Activated gamma-delta T cell (primary cell): ENCODE measurements at places on chromosomes 1 and 21.

GRCh38 chr21:40634141-40634540 lies 212.8 kb downstream of the DSCAM start:
- DNase-seq, result no peak

DNA sequence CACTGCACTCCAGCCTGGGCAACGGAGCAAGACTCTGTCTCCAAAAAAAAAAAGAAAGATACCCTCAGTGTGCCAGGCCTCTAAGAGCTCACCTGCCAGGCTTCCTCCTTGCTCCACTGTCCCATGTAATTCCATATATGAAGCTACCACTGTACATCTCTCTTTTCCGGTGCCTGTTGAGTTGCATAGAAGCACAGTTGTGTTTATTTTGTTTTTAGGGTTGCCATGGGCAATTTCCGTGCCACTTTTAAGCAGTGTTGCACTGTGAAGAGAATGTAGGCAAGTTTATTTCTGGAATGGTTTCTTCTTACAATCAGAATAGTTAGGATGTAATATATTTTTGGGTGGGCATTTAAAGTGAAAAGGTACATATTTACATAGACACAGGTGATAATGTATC lies 23.3 kb downstream of the MR1 start:
- no peak for DNase-seq

DNA sequence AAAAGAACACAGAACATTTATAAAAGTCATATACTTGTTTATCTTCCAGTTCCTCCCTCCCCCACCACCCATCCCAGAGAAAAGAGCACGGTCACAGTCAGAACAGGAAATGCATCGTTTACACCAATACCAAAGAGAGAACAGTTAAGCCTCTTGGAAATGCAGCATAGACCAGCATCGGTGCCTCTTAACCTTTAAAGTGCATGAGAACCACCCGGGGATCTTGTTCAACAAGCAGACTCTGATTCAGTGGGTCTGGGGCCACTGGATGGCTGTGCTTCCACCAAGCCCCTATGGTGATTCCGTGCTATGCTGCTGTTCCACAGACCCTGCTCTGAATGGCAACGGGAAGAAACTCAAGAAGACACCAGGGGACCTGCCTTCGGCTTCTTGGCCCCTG lies 19.2 kb downstream of the FAM89A start:
- DNase-seq, result no peak

GRCh38 chr1:90127288-90127953 lies 132.5 kb downstream of the ZNF326 start:
- no peak for DNase-seq

GRCh38 chr1:158323866-158324265 lies 7.5 kb downstream of the CD1B start:
- DNase-seq, result no peak

- DNase-seq, result no peak
Observed at GRCh38 chr1:116167625-116168276, 56.6 kb downstream of the MAB21L3 start.

GRCh38 chr21:33259428-33259827 lies 6.7 kb upstream of the IL10RB start:
- DNase-seq, result no peak

- DNase-seq, result no peak
Observed at GRCh38 chr1:183388735-183389134, 29.4 kb downstream of the NMNAT2 start.

GRCh38 chr1:87045761-87046304 lies 131.4 kb downstream of the HS2ST1 start:
- DNase-seq, result no peak

DNA sequence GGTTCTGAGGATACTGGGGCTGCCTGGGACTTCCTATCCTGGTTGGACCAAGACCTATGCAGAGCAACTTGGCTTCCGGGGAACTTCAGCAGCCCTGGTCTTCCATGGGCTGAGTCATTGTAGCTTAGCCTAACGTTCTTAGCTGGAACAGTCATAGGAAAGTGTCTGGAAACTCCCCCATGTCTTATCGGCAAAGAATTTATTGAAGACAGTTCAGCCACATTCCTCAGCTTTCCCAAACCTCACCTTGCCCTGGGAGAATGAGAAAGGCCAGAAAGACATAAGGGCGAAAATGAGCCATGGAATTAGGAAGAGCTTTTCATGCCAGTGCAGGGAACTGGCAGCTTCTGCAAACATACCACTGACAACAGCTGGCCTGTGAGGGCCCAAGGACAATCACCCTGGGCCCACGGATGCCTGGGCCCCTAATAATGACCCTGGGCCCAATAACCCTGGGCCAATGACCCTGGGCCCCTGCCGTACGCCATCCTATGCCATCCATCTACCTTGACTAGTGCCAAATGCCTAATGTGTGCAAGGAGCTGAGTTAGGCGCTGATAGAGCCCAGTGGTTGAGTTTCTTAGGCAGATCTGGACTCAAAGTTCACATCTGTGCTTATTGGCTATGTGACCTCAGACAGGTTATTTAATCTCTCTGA lies 114.4 kb upstream of the GADD45A start:
- no peak for DNase-seq

GRCh38 chr1:2273401-2274090 lies 45.4 kb downstream of the SKI start:
- DNase-seq, result no peak

GRCh38 chr1:111369177-111369576 lies 58.4 kb downstream of the OVGP1 start:
- no peak for DNase-seq

DNA sequence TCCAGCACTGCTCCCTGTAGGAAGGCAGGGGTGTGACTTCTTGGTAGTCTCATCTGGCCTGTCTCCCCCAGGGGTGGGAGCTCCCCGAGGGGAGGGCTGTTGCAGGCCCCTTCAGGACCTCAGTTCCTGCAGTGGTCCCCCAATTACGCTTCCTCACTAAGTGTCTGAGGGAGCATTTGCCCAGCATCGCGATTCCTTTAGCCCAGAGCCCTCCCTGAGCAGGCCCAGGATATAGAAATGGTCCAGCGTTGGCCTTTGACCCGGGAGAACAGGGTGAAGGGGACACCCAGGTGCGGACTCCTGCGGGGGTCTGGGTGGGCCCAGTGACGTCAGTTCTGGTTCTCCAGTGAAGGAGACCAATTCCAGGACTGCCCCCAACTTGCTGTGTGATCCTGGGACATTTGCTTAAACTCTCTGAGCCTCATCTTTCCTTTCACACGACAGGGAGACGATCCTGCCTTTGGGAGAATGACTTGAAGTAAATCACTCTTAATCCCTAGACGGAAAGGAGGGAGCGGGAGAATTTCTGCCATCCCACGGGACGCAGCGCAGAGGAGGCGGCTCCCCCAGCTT lies 32.6 kb upstream of the BTG2 start:
- no peak for DNase-seq

GRCh38 chr1:79638382-79638781 lies 631.9 kb upstream of the ADGRL4 start:
- DNase-seq, result no peak

- no peak for DNase-seq
Observed at GRCh38 chr21:38881131-38881530, 75.4 kb downstream of the ETS2 start.

DNA sequence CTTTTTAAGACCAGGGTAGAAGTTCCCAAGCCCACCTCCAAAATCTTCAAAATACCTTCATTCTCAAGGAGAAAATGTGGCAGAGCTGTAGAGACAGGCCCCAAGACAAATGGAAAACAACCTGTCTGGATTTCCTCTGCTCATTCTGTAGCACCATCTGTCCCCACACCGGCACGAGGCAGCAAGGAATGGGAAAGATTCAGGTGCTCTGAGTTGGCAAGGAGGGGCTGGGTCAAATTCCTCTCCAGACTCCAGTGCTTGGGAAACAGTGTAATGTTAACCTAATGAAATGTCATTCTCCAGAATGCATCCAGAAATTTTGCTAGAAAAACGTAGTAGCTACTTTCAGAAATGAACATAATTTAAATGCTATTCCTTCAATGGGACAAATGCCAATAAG lies 9.3 kb downstream of the PABPC4 start:
- DNase-seq, result no peak

- DNase-seq, result no peak
Observed at GRCh38 chr1:208929575-208929974, 653.9 kb upstream of the CAMK1G start.

- DNase-seq, result no peak
Observed at GRCh38 chr1:85801520-85801919, 93.3 kb upstream of the ZNHIT6 start.

- DNase-seq, result no peak
Observed at GRCh38 chr1:50631161-50631560, 207.9 kb upstream of the DMRTA2 start.

DNA sequence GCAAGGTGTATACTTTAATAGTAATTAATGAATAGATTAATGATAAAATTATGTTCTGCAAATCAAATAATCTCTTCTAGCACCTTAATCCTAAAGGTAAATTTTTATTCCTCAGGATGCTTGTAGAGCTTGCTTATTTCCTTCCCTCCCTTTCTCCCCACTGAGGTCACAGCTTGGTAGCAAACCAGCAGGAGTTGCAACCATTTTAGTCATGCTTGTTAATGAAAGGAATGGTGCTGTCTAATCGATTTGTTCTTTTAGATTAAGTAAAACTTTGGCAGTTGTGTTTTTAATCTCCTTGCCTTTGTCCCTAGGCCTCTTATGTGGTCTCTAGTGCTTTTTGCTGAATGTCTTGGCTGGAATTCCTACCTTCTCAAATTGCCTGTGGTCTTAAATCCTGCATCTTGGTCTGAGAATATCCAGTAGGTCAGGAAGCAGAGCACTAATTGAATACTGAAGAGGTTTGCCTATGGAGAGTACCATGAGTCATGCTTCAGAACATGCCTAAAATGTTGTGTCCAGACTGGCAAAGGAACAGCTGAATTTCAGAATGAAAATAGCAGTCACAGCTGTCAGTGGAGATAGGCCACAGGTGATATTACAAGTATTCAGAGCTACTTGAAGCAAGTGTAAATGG lies 36.3 kb upstream of the RWDD3 start:
- no peak for DNase-seq

- DNase-seq, result no peak
Observed at GRCh38 chr1:204222764-204223055, 8.9 kb upstream of the GOLT1A start.

- DNase-seq, result no peak
Observed at GRCh38 chr1:26275580-26276431, 4.1 kb upstream of the SH3BGRL3 start.

DNA sequence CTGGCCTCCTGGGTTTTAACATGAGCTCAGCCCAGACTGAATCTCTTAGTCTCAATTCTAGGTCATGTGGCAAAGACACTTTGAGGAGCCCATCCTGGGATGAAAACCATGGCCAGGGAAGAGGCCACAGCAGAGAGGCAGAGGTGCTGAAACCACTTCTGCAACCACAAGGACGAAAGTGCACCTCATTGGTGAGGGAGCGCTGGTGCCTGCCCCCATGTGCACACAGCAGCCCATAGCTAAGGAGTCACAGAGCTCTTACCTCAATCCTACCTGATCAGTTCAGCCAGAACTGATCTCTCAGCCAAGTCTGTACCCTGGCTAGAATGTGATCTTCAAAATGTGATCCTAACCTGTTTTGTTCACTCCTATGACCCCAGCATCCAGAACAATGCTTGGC lies 32.9 kb upstream of the SRP9 start:
- DNase-seq, result no peak

GRCh38 chr21:34698270-34699015 lies 29.6 kb downstream of the CLIC6 start:
- DNase-seq, result no peak

GRCh38 chr1:155474146-155474545 lies 88.5 kb downstream of the ASH1L start:
- no peak for DNase-seq

DNA sequence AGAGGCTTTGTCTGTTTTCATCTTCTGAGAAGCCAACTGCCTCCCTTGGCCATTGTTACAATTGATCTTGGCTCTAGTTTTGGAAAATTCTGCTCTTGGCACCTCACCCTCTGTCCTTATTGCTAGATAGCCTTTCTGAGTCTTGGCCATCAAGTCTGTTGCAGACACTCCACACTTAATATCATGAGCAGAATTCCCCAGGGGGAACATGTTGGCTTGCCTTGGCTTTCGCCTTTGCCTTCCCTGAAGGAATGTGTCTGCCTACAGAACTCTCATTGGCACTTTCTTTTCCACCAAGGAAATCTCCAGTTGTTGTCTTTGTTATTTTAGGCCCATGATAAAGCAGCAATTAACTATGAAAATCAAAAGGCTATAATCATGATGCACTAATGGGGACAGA lies 42.7 kb upstream of the LDLRAP1 start:
- DNase-seq, result no peak

GRCh38 chr21:40151611-40152010 lies 284.4 kb downstream of the PCP4 start:
- DNase-seq, result no peak

DNA sequence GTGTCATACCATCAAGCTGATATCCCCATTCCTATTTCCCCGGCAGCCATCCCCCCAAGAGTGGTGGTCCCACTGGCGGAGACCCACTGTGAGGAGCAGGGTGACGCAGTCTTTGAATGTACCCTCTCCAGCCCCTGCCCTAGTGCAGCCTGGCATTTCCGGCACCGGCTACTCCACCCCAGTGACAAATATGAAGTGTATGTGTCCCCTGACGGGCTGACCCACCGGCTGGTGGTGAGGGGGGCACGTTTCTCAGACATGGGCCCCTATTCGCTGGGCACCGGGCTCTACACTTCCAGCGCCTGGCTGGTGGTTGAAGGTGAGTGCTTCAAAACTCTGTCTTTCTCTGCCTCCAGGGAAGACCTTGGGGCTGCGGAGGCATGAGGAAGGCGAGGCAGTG lies 14.4 kb downstream of the IGFN1 start:
- DNase-seq, result no peak

DNA sequence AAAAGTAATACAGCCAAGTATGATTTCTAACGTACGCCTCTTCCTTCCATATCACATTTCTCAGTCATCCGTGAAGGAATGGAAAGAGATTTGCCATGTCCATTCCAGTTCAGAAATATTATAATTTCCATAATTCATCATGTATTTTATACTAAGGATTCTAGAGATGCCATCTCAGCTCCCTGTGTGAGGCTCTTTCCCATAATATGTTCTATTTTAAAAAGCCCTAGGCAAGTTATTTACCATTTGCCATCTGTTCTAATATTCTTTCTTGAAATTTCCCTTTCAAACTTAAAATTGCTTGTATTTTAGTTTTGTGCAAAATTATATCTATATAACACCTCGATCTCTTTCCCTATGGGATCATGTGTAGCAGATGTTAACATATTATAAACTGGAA lies 106.7 kb downstream of the FMN2 start:
- no peak for DNase-seq
